ENCODE measurements at places on chromosomes 12 and 14.

- DNase-seq: no peak
Observed at GRCh38 chr12:67382241-67382871, 113.2 kb downstream of the CAND1 start.

- no peak for DNase-seq
Observed at GRCh38 chr12:118361889-118362288, 10.8 kb downstream of the TAOK3 start.

GRCh38 chr14:103001226-103001625 is 56.1 kb downstream of the CDC42BPB start:
- DNase-seq: no peak

GRCh38 chr12:124566997-124567672 is at the start of gene NCOR2:
TSS of gene NCOR2 (minus strand) at chr12:124567612. CDS start at chr12:124495251, 72,361 bp downstream.
- peak; percentile 15 for DNase-seq

DNA sequence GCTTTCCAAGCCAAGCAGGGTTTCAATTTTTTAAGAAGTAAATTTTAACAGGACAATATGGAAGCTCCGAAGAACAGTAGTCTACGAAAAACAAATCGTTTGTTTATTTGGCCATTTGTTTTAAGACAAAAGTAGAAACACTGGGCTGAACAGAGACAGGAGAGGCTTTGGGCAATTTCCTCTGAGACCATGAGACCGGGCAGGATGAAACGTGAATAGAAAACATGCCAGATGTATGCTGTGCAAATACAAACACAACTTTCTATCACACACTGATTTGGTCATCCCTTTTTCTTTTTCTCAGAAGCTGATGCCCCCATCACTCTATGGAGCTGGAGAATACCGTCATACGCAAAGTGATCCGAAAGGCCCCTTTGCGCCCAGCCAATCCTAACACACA is 1111.1 kb downstream of the BCL11B start:
- no peak for DNase-seq

GRCh38 chr14:104144911-104145825 is 6.8 kb downstream of the KIF26A start:
- no peak for DNase-seq

GRCh38 chr12:124458992-124459851 is 108.2 kb downstream of the NCOR2 start:
- no peak for DNase-seq

DNA sequence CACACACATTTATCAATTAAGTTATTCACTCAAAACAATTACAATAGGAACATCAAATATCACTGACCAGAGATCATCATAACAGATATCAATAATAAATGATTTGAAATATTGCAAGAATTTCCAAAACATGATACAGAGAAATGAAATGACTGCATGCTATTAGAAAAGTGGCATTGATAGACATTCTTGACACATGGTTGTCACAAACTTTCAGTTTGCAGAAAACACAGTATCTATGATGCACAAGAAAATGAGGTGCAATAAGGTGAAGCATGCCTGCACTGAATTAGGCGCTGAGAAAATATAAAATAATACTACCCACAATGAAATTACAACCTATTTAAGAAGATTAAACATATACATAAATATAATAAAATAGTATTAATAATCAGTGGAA is 198.0 kb upstream of the SYT1 start:
- no peak for DNase-seq

GRCh38 chr12:120404271-120404670 is 33.6 kb upstream of the COX6A1 start:
- no peak for DNase-seq

GRCh38 chr14:72888636-72889201 is 5.2 kb downstream of the DPF3 start:
- no peak for DNase-seq

All from stimulated activated CD8-positive, alpha-beta memory T cell treated with anti-CD3 and anti-CD28 coated beads, Interleukin-4, amount 100 ng/mL, for 4 hours (primary cell).